ENCODE measurements at places on chromosomes 11 and 22.

DNA sequence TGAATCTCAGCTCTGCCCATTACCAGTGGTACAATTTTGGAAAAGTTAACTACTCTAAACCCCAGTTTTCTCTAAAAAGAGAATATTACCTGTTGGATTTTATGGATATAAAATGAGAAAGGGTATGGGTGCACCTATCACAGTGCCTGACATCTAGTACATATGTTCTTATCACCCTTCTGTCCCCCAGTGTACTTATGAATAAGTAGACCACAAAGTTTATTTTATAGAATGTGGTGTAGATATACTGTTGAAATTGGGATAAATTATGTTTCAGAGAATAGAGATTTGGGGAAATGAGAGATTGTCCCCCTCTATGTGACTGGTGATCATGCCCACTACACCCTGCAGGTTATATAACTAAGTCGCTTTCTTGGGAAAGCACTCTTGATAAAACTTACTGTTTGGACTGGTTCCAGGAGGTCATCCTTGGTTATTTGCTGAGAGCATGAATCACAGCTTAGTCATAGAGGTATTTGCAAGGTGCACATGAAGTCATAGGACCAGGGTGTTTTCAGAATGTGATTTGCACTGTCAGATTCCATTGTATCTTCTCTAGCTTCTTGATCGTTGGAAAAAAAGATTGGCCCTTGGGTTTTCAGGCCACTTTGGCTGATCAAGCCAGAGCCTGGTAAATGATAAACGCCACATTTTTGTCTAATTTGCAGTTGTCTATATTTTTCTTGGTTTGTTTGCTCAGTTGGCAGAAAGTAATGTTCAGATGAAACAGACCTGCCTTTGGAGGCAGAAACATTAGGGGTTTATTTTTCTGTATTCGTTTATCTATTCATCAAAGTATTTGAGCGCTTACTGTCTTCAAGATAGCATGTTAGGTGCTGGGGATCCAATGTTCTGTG is 21.3 kb downstream of the STX3 start:
- DNase-seq, result no peak

GRCh38 chr11:8040261-8040920 is 40.6 kb upstream of the TUB start:
- no peak for DNase-seq

DNA sequence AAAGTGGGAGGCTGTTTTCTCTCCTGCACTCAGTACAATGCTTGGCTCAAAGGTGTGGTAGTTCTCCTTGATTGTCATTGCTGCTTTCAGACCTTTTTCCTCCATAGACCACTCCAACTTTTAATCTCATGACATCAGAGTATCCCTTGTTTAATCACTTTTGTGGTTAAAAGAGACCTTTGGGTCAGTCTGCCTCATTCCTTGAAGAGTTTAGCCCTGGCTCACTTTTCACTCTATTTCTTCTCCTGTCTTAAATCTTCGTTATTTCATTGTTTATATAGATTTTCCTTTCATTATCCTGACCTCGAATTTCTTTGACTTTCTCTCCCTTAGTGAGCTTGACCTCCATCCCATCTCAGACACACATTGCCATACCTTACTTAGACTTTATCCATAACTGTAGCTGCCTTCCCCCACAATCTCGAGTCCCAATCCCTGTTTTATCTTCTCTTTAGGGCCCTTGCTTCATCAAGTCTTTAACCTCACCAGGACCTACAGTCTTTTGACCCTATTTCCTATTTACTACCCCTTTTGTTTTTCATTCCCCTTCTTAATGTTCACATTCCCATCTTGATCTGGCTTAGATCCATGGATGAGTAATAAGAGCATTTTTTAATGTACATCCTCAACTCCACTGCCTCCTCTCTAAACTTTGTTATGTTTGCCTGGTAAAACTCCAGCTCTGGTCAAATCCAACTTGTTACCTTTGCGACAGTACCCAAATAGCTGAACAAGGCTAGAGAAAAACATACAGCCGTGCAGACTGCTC is 9.5 kb downstream of the ATXN10 start:
- no peak for DNase-seq

DNA sequence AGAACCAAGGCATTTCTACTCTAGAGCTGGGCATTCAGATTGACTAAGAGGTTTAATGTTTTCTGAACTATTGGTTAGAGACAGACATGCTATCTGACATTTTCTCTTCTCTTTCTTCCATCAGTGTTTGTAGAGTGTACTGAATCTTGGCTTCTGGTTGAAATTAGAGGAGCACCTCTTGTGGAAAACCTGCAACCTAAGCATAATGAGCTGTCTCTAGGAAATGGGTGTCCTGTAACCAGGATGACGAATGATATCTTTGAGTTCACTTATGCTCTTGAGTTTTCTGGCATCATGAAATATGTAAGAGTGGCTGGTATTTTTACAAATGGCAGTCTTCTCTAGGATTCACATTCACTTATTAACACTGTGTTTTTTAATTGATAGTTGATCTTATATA is 19.4 kb downstream of the OOSP4A start:
- DNase-seq, result no peak

GRCh38 chr11:61279934-61280659 is 15.0 kb downstream of the VWCE start:
- no peak for DNase-seq

DNA sequence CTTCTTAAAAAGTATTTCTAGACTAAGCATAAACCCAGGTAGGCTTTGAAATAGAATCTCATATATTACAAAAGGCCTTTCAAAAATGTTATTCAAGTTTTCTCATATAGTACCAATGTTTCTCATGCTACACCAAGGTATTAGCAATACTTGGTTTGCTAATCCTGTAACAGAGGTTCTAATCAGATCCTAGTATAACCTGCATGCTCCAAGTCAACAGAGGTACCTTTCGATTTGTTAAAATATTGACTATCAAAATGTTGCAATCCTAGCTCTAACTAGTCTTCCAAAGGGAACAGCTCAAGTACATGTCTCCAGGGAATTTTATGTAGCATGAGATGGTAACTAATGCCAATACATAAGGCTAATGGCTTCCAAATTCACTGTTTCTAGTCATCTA is 98.1 kb upstream of the APOA1 start:
- no peak for DNase-seq

- DNase-seq, result no peak
These were observed 42.5 kb downstream of the ATG16L2 start for GRCh38 chr11:72856551-72857345.

GRCh38 chr11:94449437-94449836 is 44.2 kb downstream of the MRE11 start:
- DNase-seq, result no peak

DNA sequence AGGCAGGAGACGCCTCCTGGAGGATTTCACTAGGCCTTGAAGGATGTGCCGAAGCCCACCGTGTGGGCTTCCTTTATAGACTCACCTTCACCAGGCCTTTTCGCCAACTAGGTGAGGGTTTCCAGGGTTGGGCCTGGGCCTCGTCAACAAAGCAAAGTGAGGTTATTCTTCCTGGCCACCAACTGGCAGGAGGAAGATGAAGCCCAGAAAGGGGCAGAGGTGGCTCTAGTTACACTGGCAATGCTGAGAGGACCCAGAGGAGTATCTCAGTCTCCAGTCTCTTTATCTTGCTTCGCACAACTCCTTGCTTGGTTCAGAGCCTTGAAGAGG is 404 bp upstream of the RELT start:
- DNase-seq, result no peak

DNA sequence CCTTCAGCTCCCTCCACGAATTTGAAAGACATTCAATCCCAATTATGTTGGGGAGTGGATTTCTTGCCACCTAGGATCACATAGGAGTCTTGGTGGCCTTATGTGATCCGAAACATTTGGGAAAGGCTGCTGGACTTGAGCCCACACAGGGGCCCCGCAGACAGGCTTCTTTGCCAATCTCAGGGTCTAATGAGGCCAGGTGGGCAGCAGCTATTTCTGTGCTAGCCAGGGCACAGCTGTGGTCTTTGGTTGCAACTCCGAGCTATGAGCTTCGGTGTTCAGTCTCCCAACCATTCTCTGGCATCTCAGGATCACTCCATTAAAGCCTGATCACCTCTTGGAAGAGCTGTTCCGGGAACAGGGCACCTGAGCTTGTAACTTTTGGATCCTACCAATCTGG is 84.4 kb downstream of the TP53I11 start:
- DNase-seq, result no peak

DNA sequence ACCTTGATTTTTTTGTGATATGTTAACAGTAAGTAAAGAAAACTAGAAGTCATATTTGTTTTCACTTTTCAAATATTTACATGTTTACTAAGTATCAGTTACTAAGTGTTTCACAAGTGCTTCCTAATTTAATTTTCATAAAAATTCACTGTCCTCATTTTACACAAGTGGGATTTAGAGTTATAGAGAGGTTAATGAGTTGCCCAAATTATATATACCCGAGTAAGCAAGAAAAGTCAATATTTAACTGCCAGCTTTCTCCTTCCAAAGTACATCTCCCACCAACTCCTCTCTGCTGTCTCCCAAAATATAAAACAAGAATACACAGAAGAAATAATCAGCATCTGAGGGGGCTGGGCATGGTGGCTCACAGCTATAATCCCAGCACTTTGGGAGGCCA is 896.7 kb upstream of the ANO3 start:
- no peak for DNase-seq

GRCh38 chr11:110778343-110778742 is 66.1 kb upstream of the ARHGAP20 start:
- DNase-seq, result peak; percentile 74

GRCh38 chr11:69860796-69861445 is 41.7 kb upstream of the FGF3 start:
- DNase-seq, result no peak

DNA sequence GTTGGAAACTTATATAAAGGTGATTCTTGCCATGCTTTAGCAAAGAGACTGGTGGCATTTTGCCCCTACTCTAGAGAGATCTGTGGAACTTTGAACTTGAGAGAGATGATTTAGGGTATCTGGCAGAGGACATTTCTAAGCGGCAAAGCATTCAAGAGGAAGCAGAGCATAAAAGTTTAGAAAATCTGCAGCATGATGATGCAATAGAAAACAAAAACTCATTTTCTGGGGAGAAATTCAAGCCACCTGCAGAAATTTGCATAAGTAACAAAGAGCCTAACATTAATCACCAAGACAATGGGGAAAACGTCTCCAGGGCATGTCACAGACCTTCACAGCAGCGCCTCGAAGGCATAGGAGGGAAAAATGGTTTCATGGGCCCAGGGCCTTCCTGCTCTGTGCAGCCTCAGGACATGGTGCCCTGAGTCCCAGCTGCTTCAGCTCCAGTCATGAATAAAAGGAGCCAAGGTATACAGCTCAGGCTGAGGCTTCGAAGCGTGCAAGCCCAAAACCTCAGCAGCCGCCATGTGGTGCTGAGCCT is 83.4 kb downstream of the MRTFA start:
- DNase-seq, result no peak

- DNase-seq, result no peak
These were observed 9.2 kb downstream of the CRTAM start for GRCh38 chr11:122847466-122847865.

- DNase-seq, result no peak
These were observed 391.5 kb downstream of the CADM1 start for GRCh38 chr11:115112754-115113153.

GRCh38 chr11:12840871-12841660 is 166.8 kb downstream of the TEAD1 start:
- DNase-seq, result no peak

GRCh38 chr22:25849522-25849921 is 107.5 kb downstream of the MYO18B start:
- DNase-seq, result no peak

DNA sequence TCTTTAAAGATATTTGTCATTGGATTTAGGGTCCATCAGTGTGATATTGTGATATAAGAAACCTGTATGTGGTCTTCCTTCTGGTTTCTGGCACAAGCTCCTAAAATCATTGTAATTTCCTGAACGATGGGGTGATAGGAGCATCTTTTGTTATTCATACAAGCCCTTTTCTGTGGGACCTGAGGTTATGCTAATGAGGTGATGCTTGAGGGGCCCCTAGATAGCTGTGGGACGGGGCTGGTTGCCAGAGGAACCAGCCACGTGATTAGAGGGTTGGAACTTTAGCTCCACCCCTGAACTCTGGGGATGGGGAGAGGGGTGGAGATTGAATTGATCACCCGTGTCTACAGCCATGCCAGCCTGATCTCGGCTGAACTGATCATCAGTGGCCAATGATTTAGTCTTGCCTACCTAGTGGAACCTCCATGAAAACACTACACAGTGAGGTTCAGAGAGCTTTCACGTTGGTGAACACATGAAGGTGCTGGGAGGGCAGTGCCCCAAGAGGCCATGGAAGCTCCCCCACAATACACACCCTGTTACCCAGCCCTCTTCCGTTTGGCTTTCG is 62.8 kb downstream of the BCR start:
- peak; percentile 19 for DNase-seq

DNA sequence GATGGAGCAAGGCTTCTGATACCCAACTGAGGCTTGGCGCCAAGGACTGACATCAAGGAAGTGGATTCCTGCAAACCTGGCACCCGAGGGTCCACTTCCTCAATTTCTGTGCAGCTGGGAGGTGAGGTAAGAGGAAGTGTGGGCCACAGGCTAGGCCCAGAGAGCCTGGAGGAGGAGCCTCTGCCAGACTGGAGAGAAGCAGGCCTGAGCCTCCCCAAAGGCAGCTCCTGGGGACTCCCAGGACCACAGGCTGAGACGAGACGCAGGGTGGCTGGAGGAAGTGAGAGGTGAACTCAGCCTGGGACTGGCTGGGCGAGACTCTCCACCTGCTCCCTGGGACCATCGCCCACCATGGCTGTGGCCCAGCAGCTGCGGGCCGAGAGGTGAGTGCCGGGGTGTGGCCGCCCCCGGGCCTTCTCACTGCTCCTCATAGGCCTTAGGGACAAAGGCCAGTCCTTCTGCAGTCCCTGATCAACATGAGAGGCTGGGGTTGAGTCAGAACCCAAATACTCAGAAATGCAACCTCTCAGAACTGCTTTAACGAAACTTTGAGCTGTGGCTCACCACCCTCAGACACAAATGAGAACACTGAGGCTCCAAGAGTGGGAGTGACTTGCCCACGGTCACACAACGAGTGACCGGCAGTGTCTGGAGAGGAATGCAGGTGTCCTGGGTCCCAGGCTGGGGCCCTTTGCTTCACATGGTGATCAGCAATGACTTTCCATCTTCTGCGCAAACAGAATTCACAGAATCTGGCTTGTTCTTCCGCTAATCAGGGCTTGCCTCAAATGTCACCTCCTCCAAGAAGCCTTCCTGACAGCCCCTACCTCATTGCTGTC is at the start of gene NCF4:
Gene NCF4, plus strand, starts transcription at position 186 of the 839 bp plus-strand sequence. Its CDS starts 166 bp downstream, at position 352.
- DNase-seq, result peak; percentile 95

- peak; percentile 84 for DNase-seq
These were observed 1.4 kb upstream of the TCN2 start for GRCh38 chr22:30605449-30606110.

DNA sequence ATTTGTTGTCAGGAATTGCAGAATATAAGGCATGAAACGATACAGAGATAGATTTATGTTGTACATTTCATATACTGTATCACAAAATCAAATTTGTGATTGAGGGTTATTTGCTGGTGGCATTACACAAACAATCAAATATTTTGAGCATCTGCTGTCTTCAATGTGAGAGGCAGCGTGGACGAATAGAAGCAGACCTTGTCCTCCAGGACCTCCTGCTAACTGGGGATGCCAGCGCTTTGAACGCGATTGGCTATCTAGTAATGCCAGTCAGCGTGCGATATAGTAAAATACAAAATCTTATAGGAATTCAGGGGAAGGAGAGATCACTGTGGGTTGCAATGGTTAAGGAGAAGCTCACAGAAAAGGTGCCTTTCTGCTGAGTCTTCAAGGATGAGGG is 631 bp upstream of the SNX19 start:
- DNase-seq, result no peak

GRCh38 chr11:69558519-69558941 is 77.1 kb downstream of the LINC01488 start:
- no peak for DNase-seq
